ENCODE measurements at places on chromosomes 4 and X.

GRCh38 chr4:158841540-158841939, 72.7 kb downstream of the FNIP2 start:
- no peak for DNase-seq

DNA sequence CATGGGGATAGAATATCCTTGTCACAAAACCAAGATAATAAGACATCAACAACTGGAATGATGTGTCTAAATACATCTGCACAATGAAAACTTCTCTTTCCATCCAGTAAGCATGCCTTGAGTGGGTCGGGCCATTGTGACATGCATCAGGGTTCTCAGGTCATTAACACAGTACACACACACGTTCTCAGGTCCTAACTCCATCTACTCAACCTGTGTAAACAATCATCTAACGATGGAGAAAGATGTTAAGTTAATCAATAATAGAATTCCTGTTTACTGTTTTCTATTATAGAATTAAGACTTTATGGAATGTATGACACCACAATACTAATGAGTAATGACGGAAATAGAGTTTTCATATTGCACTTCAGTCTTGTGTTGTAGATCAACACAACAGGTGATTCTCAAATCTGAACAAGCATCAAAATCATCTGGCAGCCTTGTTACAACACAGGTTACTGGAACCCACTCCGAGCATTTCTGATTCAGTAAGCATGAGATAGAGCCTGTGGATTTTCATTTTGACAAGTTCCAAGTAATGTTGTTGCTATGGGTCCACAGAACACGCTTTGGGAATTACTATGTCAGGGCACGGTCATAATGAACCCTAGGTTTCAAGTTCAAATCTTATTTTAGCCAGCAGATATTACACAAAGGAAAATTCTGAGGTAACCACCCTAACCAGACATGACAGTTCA, 315.8 kb upstream of the TEX13C start:
- DNase-seq = no peak

- no peak for DNase-seq
Measured at GRCh38 chr4:83248486-83248885, 36.1 kb downstream of the COQ2 start.

DNA sequence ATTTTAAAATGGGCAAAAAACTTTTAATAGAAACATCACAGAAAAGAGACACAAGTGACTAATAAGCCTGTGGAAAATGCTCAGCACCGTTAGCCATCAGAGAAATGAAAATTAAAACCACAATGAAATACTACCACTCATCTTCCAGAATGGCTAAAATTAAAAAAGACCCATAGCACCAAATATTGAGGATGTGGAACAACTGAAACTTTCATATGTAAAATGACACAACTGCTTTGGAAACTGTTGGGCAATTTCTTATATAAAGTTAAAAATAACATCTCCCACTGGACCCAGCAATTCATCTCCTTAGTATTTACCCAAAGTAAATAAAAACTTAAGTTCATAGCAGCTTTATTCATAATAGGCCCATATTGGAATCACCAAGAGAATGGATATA, 94.2 kb downstream of the TENM3 start:
- no peak for DNase-seq

- peak; percentile 88 for DNase-seq
Measured at GRCh38 chr4:1746265-1746691, 25.0 kb downstream of the TACC3 start.

- DNase-seq = peak; percentile 43
Measured at GRCh38 chr4:158193171-158193749, 17.0 kb upstream of the TMEM144 start.

DNA sequence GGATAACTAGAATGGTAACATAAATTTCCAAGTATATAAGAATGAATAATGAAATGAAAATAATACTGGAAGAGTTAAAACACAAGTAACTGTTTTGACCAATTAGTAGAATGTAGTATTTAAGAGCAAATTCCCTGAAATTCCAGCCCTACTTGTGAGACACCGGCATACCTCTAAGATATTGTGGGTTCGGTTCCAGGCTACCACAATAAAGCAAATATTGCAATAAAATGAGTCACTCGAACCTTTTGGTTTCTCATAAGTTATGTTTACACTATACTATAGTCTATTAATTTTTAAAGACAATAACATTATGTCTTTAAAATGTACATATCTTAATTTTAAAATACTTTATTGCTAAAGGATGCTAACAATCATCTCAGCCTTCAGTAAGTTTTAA, 15.2 kb upstream of the IQCM start:
- no peak for DNase-seq

DNA sequence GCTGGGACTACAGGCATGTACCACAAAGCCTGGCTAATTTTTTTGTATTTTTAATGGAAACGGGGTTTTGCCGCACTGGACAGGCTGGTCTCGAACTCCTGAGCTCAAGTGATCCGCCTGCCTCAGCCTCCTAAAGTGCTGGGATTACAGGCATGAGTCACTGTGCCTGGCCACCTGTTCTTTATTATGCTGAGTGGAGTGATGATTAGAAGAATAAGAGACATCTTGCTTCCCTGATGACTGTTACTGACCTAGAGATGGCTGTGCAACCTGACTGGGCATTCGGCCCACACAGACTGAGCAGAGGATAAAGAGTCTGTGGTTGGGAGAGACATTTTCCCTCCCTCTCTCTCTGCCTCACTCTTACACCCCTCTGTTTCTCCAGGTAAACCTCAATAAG, 56.7 kb downstream of the SPINK2 start:
- peak; percentile 42 for DNase-seq

DNA sequence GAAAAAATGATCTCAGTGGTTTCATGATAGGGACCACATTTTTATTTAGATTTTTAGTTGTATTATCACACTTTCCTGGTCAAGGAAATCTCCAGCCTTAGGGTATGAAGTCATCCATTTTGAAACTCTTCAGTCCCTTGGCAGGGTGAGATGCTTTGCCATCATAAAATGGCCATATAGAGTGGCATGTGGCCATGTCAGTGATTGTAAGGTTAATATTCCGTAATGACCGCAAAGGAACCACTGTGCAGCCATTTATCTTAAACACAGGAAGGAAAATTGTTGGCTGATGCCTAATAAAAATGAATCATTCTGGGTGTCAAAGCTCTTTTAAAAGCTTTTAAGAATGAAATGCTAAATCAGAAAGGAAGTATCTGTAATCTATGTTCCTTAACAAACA, 35.6 kb downstream of the COMMD8 start:
- no peak for DNase-seq

DNA sequence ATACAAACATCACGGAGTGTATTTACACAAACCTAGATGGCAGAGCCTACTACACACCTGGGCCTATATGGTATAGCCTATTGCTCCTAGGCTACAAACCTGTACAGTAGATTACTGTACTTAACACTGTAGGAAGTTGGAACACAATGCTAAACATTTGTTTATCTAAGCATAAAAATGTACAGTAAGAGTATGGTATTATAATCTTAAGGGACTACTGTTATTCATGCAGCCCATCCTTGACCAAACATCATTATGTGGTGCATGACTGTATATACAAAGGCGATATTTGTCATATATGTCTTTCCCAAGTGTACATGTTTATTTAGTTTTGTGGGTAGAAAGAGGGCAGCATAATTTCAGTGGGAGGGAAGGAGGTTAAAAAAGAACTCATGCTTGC, 177.7 kb upstream of the FSTL5 start:
- DNase-seq = no peak

DNA sequence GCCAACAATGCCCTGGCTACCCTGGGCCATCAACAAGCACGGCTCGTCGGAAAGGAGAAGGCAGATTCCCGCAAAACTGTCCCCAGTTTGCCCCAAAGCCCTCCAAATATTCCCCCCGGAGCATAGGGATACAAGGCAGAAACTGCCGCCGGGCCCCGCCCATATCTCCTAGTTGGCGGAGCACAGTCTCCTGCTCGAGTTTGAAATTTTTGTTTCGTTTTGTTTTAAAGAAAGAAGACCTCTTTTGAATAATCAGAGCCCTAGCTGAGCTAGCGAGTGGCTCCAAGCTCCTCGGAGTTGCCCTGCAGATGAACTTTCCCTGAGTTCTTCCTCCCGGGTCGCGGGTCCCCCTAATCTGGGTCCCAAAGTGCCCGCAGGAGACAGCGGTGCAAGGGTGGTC, 138.1 kb upstream of the ZIC3 start:
- DNase-seq = peak; percentile 46

DNA sequence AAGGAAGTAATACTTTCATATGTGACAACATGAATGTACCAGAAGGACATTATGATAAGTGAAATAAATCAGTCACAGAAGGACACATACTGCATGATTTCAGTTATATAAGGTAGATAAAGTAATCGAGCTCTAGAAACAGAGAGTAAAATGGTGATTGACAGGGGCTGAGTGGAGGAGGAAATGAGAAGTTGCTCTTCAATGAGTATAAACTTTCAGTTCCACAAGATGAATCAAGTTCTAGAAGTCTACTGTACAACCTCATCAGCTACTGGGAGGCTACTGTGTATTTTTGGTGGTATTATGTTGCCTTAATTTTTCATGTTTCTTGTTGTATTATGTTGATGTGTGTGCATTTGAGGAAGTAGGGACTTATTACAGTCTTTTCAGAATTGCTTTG, 270.9 kb upstream of the GRIA3 start:
- no peak for DNase-seq

DNA sequence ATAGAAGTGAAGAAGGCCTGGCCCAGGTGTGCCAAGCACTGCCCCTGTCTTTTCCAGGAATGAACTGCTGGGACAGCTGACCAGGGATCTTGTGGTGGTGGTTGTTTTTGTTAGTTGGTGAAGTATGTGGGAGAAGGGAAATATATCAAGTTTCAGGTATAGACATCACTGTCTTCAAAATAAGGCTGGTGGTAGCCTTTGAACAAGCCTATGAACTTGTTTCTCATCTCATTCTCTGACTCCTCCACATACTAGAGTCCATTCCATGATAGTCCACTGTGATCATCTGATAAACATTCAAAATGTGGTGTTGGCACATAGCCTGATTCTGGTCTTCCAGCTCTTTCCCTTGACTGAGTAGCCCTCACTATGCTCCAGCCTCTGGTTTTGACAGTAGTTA, 303.7 kb downstream of the CAMK2D start:
- no peak for DNase-seq

- no peak for DNase-seq
Measured at GRCh38 chr4:176549161-176549865, 229.5 kb downstream of the SPCS3 start.

DNA sequence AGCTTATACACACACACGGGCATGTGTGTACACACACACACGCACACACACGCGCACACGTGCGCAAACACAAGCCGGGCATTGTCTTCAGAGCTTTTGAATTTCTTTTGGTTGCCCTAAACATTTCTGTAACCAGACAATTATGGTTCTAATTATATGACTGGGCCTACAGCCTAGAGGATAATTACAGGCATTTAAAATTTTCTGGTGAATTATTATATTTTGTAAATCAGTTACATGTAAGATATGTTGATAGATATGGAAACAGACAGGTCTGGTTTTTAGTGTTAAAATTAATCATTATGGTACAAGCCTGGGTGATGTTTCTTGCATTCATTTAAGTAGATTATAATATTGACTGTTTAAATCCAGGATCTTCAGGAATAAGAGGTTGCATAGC, 1120.5 kb downstream of the ADGRL3 start:
- no peak for DNase-seq

DNA sequence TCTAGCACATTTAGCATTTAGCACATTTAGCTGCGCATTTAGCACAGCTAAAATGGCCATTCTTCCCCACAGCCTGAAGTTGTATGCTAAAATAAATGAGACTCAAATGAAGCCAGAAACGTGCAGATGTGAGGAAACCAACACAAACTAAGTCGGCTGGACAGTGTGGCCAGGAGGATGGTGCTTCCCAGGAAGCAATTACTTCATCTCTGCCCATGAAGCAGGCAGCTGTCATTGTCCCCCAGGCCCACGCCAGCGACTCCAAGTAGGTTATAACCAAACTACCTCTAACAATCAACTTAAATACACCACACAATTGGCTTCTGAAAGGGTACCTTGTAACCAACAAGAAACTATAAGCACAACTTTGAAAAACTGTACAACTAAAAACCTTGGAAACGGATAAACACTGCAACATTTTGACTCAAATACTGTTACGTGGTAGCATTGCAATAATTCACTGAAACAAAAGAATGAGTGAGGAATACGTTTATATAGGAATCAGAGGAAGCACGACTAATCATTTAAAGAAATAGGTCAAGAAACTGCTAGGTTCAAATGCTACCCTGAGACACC, 39.2 kb downstream of the AFAP1 start:
- no peak for DNase-seq

GRCh38 chr4:80011636-80012236, 61.3 kb downstream of the ANTXR2 start:
- peak; percentile 57 for DNase-seq

- peak; percentile 71 for DNase-seq
Measured at GRCh38 chr4:185183622-185184281, 20.0 kb downstream of the CFAP97 start.

DNA sequence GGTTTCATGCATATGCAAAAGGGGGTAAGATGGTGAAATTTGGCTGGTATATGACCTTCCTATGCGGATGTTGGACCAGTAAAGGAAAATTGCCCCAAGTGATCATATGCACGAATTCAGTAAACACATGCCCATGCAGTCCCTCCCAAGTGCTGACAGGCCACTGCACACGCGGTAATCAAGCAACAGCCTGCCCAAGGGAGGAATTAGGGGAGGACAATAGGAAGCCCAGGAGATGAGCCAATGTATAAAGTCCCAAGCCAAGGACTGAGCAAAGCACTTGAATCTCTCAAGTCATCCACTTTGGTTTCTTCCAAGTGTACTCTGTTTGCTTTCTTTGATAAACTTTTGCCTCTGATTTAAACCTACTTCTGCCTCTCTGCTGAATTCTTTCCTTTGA, 21.1 kb downstream of the MAGEB16 start:
- DNase-seq = no peak

GRCh38 chrX:42752730-42753129, 25.2 kb downstream of the PPP1R2C start:
- DNase-seq = no peak

GRCh38 chr4:155735496-155735895, 23.3 kb upstream of the GUCY1B1 start:
- DNase-seq = no peak

- no peak for DNase-seq
Measured at GRCh38 chrX:13420545-13421183, 100.8 kb upstream of the ATXN3L start.

DNA sequence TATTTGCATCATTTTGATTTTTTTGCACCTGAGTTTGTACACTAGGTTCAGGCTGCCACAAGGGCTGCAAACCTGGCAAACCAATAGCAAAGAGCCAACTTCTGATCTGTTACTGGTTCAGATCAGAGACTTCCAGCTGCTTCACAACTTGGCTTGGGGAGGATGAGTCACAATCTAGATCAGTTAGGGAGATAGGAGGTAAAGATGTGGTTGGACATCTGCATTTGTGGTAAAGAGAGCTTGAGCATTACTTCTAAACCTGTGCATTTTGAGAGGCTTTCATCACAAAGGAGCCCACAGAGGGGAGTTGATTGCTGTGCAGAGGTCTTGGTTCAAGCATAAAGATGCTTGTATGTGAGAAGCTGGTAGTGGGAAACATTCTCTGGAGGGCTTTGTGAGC, 34.5 kb downstream of the LINC00632 start:
- no peak for DNase-seq
